ENCODE measurements at places on chromosomes 12 and 14. TPM values are rescaled to one million over a fixed set of nuclear protein-coding genes. Genes with fewer than 3 reads are reported as not detected.

DNA sequence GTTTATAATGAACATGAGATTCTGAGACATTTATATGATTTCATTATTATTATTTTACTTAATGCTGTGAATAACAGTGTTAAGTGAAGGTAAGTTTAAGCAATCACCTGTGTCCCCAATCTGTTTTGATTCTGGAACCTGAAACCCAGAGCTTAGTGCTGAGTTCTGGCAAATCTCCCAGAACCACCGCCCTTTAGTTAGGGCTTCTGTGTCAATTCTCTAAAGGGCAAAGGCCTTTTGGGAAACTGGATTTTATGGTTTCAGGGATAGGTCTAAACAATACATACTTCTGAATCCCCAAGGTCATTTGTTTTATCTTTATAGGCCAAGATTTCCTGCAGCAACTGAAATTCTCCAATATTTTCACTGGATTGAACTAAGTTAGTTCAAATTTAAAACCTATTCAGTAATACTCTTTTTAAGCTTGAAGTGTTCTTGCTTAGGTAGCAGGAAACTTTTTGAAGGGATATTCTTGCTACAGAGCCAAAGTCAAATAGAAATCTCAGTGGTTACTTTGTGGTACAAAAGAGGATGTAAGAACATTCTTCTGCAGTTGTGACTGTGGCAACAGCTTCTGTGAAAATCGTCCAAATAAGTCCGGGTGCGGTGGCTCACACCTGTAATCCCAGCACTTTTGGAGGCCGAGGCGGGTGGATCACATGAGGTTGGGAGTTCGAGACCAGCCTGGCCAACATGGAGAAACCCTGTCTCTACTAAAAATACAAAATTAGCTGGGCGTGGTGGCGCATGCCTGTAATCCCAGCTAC, 10.0 kb upstream of the PKP2 start:
- DNase-seq, result no peak

DNA sequence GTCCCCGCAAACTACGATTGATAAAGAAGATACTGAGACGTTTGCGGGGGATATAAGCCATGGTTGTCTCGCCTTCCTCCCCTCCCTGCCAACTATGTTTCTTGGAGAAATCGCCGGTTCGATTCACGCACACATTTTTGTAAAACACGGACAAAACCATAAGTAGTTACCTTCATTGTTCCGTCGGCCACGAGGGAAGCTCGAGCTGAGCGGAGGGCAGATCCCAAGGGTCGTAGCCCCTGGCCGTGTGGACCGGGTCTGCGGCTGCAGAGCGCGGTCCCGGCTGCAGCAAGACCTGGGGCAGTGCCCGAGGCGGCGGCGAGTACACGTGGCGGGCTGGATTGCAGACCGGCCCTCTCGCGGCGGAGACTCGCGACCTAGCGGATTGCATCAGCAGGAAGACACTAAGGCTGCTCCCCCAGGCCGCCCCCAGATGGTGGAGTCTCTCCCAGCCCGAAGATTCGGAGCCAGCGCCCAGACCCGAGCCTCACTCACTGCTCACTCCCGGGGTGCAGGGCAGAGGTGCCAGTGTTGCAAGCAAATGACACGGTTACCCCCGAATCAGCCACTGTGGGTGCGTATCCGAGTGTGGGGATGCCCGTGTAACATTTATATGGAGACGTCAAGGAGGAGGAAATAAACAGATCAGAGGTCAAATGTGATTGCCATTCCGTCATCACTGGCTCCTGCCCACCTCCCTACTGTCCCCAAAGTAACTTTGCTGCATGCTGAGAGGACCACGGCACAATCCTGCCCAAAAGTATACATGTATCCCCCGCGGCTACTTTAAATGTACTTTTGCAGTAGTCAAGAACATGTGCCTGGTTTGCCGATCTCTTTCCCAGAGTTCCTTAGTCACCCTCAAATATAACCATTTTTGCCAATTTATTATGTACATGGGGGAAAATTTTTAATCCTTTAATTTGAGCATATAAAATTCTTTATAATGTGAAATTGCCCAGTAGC, at the start of gene BCAT1:
Gene BCAT1 (minus strand): TSS at position 345 of the 966 bp plus-strand sequence. CDS start 169 bp downstream, at position 176.
- DNase-seq, result peak; percentile 84

- DNase-seq, result no peak
Measured at GRCh38 chr14:75979648-75980565, 1.9 kb downstream of the TGFB3 start.

GRCh38 chr14:96999654-97000155, 202.5 kb downstream of the VRK1 start:
- DNase-seq, result no peak

DNA sequence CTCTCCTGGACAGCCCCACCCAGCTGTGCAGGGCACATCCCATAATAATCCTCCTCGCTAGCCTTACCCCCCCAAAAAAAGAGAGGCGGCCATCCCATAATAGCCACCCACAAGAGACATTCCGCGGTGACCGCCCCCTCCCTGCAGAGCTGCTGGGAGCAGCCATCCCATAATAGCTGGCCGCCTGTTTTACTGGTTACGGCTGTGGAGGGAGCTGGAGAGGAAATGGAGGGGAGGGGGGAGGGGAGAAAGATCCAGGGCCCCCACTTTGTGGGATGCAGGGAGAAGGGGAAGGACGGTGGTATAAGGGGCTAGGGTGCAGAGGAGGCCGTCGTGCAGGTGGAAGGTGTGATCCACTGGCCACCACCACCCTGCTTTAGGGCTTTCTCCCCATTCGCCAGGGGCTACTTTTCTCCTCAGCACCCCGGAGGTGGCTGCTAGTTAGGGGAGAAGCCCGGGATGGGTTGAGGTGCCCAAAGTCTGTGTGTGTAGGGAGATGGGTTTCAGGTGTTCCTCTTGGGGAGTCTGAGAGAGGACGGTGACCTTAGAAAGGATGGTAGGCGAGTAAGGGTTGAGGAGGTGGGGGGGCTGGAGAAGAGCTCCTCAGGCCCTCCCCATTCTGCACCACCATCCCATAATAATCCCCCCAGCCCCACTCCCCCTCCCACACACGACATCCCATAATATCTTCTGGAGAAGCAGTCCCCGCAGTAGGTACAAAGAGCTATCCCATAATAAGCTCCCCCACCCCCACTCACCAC, 6.0 kb upstream of the CHD4 start:
- DNase-seq, result peak; percentile 76

DNA sequence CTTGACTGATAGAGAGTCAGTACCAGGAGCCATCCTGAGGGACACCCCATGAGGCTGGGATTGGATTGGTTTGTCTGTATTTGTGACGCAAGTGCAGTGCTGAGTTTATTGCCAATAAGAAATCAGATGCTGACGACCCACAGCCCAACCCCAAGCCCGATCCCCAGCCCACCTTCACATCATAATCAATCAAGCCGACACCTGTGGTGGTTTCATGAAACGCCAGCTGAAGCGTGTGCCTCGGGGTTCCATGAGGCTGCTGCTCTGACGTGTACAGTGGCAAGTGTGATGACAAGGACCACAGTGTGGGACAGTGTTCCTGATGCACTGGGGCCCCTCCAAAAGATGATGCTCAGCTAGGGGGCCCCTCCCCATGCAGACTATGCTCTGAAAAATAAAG, 62.1 kb upstream of the C14orf180 start:
- DNase-seq, result peak; percentile 21

- DNase-seq, result no peak
Measured at GRCh38 chr14:83379436-83379835, 1845.8 kb upstream of the SEL1L start.

DNA sequence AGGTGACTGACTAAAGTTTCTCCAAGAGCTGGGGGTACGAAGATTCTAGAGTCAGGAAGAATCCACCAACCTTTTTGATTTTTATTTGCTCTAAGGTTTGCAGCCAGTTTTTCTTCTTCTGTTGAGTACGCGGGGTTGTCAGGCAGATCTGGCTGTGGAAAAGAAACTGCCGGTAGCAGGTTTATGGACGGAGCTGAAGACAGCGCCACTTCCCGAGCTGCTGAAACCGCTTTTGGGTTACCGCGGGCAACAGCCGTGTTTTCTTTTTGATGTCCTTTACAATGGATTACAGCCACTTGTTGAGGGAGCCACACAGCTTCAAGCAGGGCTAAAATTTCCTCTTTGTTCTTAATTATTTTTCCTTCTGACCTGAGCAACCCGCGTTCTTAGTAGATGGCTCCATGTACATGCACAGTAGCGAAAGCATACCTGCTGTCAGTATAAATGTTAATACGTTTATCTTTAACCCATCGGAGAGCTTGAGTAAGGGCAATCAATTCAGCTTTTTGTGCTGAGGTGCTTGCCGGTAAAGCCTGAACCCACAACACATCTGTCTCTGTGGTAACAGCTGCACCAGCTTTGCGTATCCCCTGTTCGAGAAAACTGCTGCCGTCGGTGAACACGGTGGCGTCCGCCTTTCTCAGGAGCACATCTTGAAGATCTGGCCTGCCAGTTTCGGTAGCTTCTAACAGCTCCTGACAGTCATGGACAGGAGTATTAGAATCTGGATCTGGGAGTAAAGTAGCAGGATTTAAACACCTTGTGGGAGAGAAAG, 674.3 kb downstream of the TMEM121 start:
- no peak for DNase-seq

DNA sequence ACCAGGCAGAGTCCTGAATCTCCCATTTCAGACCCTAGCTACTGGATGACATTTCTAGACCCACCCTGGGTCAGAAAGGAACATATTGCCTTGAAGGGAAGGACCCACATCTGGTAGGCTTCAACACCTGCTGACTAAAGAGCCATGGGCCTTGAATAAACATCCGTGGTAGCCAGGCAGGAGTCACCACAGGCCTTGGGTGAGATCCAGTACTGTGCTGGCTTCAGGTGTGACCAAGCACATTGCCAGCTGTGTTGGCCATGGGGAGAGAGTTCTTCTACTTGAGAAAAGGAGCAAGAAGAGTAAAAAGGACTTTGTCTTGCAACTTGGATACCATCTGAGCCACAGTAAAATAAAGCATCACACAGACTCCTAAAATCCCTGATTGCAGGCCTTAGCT, 332.6 kb downstream of the SLC16A7 start:
- DNase-seq, result no peak

- DNase-seq, result no peak
Measured at GRCh38 chr14:101349108-101349507, 212.2 kb upstream of the DIO3 start.

DNA sequence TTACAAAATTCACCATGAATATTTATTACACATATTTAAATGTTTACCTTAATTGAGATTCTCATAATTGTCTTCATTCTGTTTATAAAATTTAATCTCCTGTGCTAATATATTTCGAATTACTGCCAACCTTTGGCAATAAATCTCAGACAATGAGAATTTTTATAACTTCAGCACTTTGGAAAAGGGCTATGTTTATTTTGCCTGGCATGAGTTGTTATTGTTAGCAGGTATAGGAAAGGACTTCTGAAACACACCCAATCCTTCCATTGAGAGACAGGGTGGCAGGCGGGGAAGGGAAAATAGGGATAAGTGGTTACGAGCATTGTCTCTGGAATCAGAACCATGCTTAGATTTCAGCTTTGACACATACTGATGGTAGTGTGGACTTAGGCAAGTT, 12.1 kb upstream of the MSRB3 start:
- no peak for DNase-seq

DNA sequence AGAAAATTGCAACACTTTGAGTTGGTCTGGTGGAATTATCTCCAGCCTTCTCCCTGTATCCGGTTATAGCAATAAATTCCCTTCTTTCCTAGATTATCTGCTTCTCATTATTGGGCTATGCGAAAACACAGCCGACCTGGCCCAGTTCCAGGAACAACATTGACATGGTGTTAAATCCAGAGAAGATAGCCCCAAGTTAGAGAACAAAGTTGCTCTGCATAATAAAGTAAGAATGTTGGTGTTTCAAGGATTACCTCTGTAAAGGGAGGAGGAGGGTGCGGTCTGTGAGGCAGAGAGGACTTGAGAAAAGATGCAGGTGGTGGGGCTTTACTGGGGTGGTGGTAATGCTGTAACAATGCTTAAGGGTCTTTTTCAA, 12.1 kb downstream of the TCL1A start:
- DNase-seq, result no peak

GRCh38 chr14:89956661-89957009, 908 bp downstream of the TDP1 start:
- no peak for DNase-seq

GRCh38 chr14:30849354-30849753, 25.0 kb upstream of the COCH start:
- no peak for DNase-seq

DNA sequence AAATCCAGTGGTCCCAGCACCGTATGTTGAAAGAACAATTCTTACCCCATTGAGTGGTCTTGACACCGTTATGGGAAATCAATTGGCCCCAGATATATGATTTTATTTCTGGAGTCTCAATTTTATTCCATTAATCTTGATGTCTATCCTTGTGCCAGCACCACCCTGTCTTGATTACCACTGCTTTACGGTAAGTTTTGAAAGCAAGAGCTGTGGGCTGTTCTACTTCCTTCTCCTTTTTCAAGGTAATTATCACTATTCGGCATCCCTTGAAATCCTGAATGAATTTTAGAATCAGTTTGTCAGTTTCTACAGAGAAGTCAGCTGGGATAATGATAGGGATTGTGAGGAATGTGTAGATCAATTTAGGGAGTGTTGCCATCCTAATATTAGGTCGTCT, 160.8 kb upstream of the SFSWAP start:
- no peak for DNase-seq

DNA sequence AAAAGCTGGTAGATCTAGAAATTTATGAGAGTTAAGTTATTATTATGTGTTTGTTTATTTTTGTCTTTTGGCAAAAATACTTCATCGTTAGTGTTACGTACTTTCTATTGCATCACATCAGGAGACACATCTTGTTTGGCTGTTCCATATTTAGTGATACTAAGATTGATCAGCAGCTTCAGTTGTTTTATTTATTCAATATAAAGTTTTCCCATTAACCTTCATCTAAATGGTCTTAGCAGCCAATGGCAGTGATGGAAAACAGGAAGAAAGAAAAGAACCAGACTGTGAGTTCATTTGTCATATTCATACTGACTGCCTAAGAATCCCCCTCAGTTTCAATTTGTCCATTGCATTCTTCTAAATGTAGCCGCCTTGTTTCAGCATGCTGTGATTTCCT, 122.3 kb downstream of the METTL25 start:
- DNase-seq, result no peak

- DNase-seq, result peak; percentile 70
Measured at GRCh38 chr12:113083863-113084435, 27.4 kb downstream of the DTX1 start.

GRCh38 chr14:98168211-98168985, 1103.6 kb downstream of the BCL11B start:
- no peak for DNase-seq

- DNase-seq, result no peak
Measured at GRCh38 chr12:27542628-27543027, 18.6 kb downstream of the PPFIBP1 start.

DNA sequence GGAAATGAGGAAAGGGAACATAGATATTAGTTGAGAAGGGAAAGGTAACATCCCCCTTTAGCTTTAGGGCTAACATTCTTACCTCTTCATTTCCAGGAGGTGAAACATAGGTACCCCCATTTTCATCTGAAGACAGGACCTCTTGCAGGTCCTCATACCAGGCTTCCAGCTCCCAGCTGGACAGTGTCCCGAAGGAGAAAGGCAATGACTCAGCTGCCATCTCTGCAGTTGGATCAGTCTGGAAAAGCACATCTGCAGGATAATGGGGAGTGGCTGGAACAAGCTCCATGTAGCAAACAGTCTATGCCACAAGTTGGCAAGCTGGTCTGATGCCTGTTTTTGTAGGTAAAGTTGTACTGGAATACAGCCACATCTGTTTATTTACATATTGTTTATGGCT, 3.1 kb downstream of the DDIT3 start:
- DNase-seq, result no peak

SYT1 gene
- not detected for total RNA-seq

TAS2R14 gene
- 1.2 TPM for total RNA-seq

PARPBP gene
- 0.28 TPM for total RNA-seq

ALKBH2 gene
- total RNA-seq, result 3.9 TPM

TMEM30B gene
- 3.7 TPM for total RNA-seq

CLECL1 gene
- total RNA-seq, result not detected

LTB4R gene
- 1.9 TPM for total RNA-seq

TSPAN9 gene
- 185 TPM for total RNA-seq

KCNC2 gene
- not detected for total RNA-seq
